Uterus (tissue), 4 donors: ENCODE measurements at places on chromosomes 4 and X. TPM values are rescaled to one million over a fixed set of nuclear protein-coding genes. Genes with fewer than 3 reads are reported as not detected.

GRCh38 chrX:139974471-139974870, 9.2 kb upstream of the CXorf66 start:
- no peaks in the 10 kb centered on the region for H3K27me3 ChIP-seq
- DNase-seq, result no peak
- H3K4me3 ChIP-seq, result no peak overlapping the region
- H3K36me3 ChIP-seq, result no peaks in the 10 kb centered on the region
- no peaks in the 10 kb centered on the region for H3K4me1 ChIP-seq
- H3K27ac ChIP-seq, result no peak overlapping the region

GRCh38 chr4:151409470-151410313, 716 bp downstream of the FHIP1A start:
- H3K4me1 ChIP-seq, result no peaks in the 10 kb centered on the region
- no peaks in the 10 kb centered on the region for H3K27me3 ChIP-seq
- DNase-seq, result peak; percentile 17
- H3K27ac ChIP-seq, result peak overlapping the region; percentile 83
- H3K4me3 ChIP-seq, result peak overlapping the region; percentile 53
- no peaks in the 10 kb centered on the region for H3K36me3 ChIP-seq

INPP4B gene
- 29.4 TPM for total RNA-seq

MAGEA9B gene
- not detected for total RNA-seq

DNA sequence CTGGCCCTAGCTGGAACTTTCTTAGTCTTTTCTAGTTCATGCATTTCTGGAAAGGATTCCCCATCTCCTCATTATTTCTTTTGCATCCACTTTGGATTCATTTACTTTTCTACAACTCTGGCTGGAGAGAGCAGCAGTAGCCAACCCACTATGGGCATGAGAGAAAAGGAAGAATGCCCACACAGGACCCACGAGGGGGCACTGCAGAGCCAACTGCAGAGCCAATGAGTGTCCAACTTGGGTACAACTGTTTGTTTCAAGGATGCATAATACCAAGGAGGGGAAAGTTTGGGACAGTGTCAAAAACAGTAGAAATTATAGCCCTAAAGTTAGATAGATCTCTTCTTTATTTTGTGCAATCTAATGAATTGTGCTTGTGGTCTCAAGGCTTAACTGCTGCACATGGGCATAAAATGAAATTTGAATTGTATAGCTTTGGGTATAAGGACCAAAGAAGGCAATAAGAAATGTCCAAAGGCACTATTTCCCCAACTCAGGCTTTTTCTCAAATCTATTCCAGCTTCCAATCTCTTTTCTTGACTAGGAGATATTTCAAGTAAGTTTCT, 230.6 kb downstream of the NSUN7 start:
- DNase-seq, result no peak
- no peaks in the 10 kb centered on the region for H3K36me3 ChIP-seq
- no peak overlapping the region for H3K27ac ChIP-seq
- H3K4me1 ChIP-seq, result no peaks in the 10 kb centered on the region
